ENCODE measurements at places on chromosomes 6 and 20. TPM values are rescaled to one million over a fixed set of nuclear protein-coding genes. Genes with fewer than 3 reads are reported as not detected.

DNA sequence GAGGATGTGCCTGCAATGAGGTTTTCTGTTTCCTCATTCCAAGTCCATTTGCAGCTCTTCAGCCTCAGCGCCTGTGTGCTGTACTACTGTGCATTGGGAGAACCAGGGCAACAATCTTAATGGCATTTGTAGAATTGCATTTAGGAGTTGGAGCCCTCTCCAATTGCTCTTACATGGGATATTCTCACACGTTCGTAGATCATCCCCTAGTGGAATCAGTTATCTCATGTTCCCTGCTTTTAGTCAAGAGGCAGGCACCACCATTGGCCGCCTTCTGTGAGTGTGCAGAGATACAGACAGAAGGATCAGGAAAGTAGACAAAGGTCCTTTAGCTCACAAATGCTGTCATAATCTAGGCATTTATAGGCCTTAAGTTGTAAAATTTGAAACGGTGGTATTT lies 84.2 kb upstream of the RGS17 start:
- DNase-seq, result no peak

DNA sequence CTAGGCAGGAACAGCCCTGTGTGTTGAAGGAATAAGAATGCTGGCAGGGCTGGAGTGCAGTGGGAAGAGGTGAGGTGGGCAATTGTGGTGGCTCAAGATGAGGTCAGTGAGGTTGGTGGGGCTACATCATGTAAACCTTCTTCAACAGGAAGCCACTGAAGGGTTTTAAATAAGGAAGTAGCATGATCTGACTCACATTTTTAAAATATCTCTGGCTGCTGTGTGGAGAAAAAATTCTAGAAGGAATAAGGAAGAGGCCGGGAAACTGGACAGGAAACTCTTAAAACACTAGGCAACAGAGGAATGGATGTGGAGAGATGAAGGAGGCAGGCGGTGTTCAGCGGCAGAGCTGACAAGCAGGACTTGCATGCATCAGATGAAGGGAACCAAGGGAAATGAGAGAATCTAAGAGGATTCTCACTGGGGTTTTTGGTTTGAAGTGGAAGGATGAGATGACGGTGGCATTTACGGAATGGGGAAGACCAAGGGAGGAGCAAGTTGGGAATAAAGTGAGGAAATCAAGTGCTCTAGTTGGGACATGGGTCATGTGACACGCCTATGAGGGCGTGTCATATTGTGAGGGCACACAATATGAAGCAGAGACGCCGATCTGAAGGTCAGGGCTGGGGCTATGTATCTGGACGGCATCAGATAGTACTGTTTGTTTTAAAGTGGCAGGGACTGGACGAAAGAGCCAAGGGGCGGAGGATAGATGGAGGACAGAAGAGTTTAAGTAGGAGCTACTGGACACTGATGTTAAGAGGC lies 18.2 kb downstream of the TMEM242 start:
- no peak for DNase-seq

DNA sequence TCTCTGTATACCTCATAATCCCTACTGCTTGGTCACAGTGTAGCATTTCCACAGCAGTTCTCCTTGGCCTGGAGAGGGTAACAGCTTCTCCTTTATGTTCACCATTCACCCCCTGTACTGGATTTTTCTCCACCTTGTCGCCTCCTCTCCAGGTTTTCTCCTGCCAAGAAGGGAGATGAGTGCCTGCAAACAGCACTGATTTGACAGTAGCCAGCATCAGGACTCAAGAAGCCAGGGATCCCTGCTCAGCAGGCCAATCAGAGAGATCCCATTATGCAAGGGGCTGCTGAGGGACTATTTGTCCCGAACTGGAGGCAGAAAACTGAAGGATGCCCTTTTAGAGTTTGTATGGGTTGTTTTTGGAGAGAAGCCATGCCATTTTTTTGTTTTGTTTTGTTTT lies 68.6 kb upstream of the RIPOR2 start:
- DNase-seq, result no peak

- DNase-seq, result no peak
Measured at GRCh38 chr6:98639089-98639635, 195.2 kb upstream of the POU3F2 start.

GRCh38 chr20:1820138-1821079 lies 74.8 kb upstream of the SIRPA start:
- DNase-seq, result no peak

DNA sequence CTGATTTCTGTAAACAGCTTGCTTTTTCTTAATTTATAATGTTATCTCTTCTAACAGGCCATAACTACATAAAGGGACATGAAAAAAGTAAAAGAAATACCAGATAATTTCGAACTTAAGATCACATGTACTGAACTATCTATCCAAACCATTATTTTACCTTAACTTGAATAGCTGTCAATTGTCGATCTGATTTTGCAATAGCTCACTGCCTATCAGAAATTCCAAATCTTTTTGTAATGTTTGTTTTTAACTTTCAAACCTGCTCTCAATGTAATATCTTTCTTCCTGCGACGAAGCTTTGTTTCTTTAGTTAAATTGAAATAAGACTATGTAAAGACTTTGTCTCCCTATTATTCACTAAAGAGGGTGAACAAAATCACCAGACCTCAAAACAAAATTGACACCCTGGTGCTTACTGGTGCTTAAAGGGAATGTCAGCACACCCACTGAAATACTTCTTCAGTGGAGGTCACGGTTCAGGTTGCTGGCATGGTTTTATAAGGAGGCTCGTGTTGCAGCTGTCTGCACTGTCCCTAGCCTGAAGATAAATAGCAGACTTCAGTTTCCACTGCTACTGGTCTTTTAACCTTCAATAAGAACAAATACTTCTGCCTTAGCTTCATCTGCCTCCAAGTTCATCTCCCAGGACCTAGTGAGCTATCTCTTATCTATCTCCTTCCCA lies 117.5 kb upstream of the QKI start:
- DNase-seq, result no peak

Gene TGM3
- not detected for total RNA-seq

Gene PDE10A
- total RNA-seq, result not detected

Gene HIVEP2
- 24.3 TPM for total RNA-seq

Gene LCA5
- total RNA-seq, result 0.18 TPM

Gene ANKRD6
- 2.2 TPM for total RNA-seq
